ENCODE measurements at places on chromosomes 7 and 10. TPM values are rescaled to one million over a fixed set of nuclear protein-coding genes. Genes with fewer than 3 reads are reported as not detected.

SEMA4G gene
- 0.31 TPM for total RNA-seq

SPRN gene
- total RNA-seq, result not detected

SHTN1 gene
- not detected for total RNA-seq

KLHDC10 gene
- 15.6 TPM for total RNA-seq

CCNY gene
- total RNA-seq, result 71.0 TPM

DNA sequence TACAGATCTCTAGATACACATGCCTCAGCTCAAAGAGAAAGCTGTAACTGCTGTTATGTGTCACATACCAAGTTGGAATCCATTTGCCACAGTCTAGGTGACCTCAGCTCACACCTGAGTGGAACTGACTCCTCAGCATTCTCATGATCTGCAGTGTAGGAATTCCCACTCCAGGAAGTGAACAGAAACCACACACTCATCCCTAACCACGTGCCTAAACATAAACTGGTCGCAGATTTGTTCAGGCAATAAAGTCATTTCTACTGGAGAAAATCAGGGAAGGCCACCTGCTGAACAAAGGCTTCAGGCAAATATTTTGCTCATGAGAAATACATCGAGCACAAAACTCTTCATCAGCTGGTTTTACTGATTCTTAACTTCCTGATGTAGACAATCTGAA lies 23.0 kb upstream of the ZMYND11 start:
- peaks cover 15% of the 10 kb centered on the region for H3K27me3 ChIP-seq
- no peak for DNase-seq
- no peak overlapping the region for H3K4me3 ChIP-seq

- H3K36me3 ChIP-seq, result peaks cover 1% of the 10 kb centered on the region
- peak overlapping the region; percentile 20 for H3K4me3 ChIP-seq
- DNase-seq, result no peak
- H3K27ac ChIP-seq, result peak overlapping the region; percentile 77
Observed at GRCh38 chr10:3865565-3865964, 80.6 kb upstream of the KLF6 start.

DNA sequence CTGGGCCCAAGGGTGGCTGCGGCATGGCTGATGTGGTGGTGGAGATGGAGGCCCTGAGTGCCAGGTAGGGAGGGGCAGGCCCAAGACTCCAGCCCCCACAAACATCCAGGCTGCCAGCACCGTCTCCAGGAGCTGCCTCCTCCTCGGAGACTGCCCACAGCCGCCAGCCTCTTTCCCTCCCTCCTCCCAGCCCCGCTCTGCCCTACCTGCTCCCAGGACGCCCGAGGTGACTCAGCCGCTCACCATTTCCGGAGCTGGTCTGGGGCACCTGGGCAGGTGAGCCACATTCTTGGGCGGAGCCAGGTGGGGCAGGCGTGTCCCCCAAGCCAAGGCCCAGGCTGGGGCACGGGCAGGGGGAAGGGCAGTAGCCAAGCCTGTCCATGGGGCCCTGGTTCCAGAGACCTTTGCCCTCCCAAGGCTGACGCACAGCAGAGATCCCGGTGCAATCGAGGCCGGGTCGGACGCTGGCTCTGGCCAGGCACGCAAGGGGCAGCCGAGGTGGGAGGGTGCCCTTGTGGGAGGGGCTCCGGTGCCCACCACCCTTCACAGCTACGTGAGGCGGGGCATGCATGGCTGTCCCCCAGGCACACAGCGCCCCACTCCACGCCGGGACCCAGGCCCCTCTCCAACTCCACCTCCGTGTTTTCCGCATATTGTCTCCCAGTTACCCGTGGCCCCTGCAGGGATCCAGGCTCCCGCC lies 8.8 kb downstream of the ADAP1 start:
- H3K27ac ChIP-seq, result no peak overlapping the region
- no peak for DNase-seq
- no peak overlapping the region for H3K4me3 ChIP-seq

DNA sequence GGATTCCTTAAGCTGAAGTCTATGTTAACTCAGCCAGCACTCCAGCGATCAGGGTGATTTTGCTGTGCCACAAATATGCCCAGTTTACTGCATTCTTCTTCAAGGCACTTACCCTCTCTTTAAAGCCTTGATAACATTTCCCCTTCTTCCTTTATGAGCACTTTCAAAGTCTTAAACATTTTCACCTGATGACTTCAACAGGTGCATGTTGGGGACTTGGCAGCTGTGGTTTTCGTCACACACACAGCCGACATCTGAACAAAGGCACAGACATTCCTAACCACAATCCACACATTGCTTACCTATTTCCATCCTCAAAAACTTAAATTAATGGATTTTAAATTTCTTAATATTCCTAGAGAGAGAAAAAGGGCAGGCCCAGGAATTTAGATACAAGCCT lies 331.5 kb downstream of the CRPPA start:
- no peaks in the 10 kb centered on the region for H3K4me1 ChIP-seq
- H3K36me3 ChIP-seq, result no peaks in the 10 kb centered on the region
- no peak overlapping the region for H3K27ac ChIP-seq
- no peak overlapping the region for H3K4me3 ChIP-seq

- peak; percentile 96 for DNase-seq
- peaks cover 15% of the 10 kb centered on the region for H3K36me3 ChIP-seq
- H3K27me3 ChIP-seq, result peaks cover 1% of the 10 kb centered on the region
Observed at GRCh38 chr7:99472561-99473314, at the start of gene ZNF789. Gene ZNF789 (plus strand): TSS chr7:99472890. CDS start chr7:99476457, 3,567 bp downstream.

- H3K4me3 ChIP-seq, result no peak overlapping the region
- no peaks in the 10 kb centered on the region for H3K27me3 ChIP-seq
- peaks cover 32% of the 10 kb centered on the region for H3K36me3 ChIP-seq
- peak overlapping the region; percentile 24 for H3K27ac ChIP-seq
Observed at GRCh38 chr7:141646826-141647480, 55.0 kb downstream of the DENND11 start.

GRCh38 chr7:20199015-20199737 lies 18.0 kb downstream of the MACC1 start:
- no peak overlapping the region for H3K27ac ChIP-seq
- H3K4me3 ChIP-seq, result no peak overlapping the region
- no peaks in the 10 kb centered on the region for H3K36me3 ChIP-seq
- H3K27me3 ChIP-seq, result no peaks in the 10 kb centered on the region
- H3K4me1 ChIP-seq, result peaks cover 5% of the 10 kb centered on the region
- no peak for DNase-seq

- H3K4me3 ChIP-seq, result no peak overlapping the region
- no peaks in the 10 kb centered on the region for H3K4me1 ChIP-seq
- no peak overlapping the region for H3K27ac ChIP-seq
- DNase-seq, result no peak
- no peaks in the 10 kb centered on the region for H3K27me3 ChIP-seq
Observed at GRCh38 chr7:4052130-4052529, 630.0 kb upstream of the FOXK1 start.

GRCh38 chr7:23356726-23357125 lies 57.6 kb downstream of the MALSU1 start:
- peak overlapping the region; percentile 49 for H3K27ac ChIP-seq
- no peaks in the 10 kb centered on the region for H3K36me3 ChIP-seq
- H3K27me3 ChIP-seq, result peaks cover 42% of the 10 kb centered on the region
- peaks cover 26% of the 10 kb centered on the region for H3K4me1 ChIP-seq
- peak; percentile 29 for DNase-seq
- peak overlapping the region; percentile 1 for H3K4me3 ChIP-seq

DNA sequence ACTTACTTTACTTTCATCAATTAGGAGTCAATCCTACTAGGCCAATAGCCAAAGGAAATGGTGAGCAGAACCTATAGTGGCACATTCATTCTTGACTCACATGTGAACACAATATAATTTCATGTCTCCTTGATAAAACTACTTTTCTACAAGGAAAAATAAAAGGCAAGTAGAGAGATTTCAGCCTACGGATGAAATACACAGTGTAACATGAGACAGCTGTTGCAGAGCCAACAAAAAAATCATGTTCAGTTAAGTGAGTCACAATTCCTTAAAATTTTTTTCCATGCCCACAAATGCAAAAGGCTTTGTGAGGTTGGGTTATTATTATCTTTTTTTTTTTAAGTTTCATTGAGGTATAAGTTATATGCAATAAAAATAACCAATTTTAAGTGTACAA lies 54.8 kb downstream of the GPR141 start:
- H3K4me3 ChIP-seq, result no peak overlapping the region
- H3K27ac ChIP-seq, result no peak overlapping the region
- H3K4me1 ChIP-seq, result no peaks in the 10 kb centered on the region
- H3K27me3 ChIP-seq, result peaks cover 12% of the 10 kb centered on the region
- no peak for DNase-seq

GRCh38 chr7:116310141-116310540 lies 99.8 kb downstream of the TES start:
- H3K36me3 ChIP-seq, result no peaks in the 10 kb centered on the region
- DNase-seq, result no peak
- H3K4me3 ChIP-seq, result no peak overlapping the region

Measured in activated T-helper 1 cell treated with anti-CD3 and anti-CD28 coated beads, Interleukin-12 subunit alpha, Interleukin-12 subunit beta, Interleukin-2, Interleukin-4 antibody, amounts not matched to agents 30 ng/mL and 10 ng/mL and 1 ng/mL, durations not matched to agents 14 hours and 24 hours and 36 hours (primary cell).